Heart right ventricle (tissue), 16 donors: ENCODE measurements at places on chromosomes 3 and 15. TPM values are rescaled to one million over a fixed set of nuclear protein-coding genes. Genes with fewer than 3 reads are reported as not detected.

DNA sequence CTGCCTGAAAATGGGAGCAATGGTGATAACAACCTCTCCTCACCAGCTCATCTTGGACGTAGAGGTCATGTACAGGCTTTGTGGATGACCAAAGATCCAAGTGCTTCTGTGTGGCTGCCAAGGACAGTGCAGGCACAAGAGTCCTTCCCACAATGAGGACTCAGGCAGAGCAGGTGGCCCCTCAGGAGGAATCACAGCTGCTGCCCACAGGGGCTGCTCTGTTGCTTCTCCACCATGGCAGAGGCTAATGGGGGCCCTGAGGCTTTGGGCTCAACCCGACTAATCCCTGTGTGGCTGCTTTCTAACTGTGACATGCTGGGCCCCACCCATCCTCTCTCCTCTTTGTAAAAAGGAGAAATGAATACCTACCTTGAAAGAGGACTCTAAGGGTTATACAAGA, 58.1 kb upstream of the MRPS22 start:
- H3K4me3 ChIP-seq = no peak overlapping the region
- H3K27ac ChIP-seq = no peak overlapping the region
- no peaks in the 10 kb centered on the region for H3K27me3 ChIP-seq
- no peaks in the 10 kb centered on the region for H3K36me3 ChIP-seq

DNA sequence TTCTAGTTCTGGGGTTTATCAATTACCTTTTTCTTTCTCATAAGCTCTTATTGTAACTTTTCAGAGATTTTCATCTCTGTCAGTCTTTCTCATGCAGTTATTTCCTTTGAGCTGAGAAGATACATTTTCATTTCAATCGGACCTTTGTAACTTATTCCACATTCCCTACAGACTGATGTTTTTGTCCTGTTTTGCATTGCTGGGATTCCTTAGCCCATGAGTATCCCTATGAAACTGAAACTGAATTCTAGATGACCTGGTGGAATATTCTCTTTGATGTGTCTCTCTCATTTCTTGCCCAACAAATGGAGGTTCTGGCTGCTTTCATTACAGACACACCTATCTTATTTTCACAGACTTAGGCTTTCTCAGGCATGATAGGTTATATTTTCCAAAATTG, 10.5 kb upstream of the EPHA6 start:
- DNase-seq = no peak
- no peaks in the 10 kb centered on the region for H3K36me3 ChIP-seq
- peaks cover 3% of the 10 kb centered on the region for H3K27me3 ChIP-seq
- H3K4me3 ChIP-seq = no peak overlapping the region

DNA sequence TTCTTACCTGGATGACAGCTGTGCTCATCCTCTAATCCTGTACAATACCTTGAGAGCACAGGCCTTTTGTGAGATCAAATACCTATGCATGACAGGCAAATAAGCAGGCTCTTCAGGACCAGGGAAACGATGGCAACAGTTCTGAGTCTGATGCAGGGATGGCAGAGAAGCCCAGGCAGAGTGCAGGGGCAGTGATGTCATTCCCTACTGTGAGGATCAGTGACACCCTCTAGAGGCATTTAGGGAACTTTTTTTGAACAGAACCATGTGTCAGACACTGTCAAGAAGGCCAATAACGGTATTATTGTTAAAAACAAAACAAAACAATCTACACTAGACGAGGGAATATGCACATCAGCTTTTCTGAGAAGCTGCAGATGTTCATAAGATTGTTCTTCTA, 314.8 kb upstream of the CTDSPL start:
- DNase-seq = peak; percentile 65
- H3K4me1 ChIP-seq = peaks cover 37% of the 10 kb centered on the region
- peak overlapping the region; percentile 65 for H3K27ac ChIP-seq
- no peaks in the 10 kb centered on the region for H3K36me3 ChIP-seq

GRCh38 chr3:185029086-185029485, 123.8 kb downstream of the C3orf70 start:
- DNase-seq = no peak
- H3K27ac ChIP-seq = no peak overlapping the region
- H3K27me3 ChIP-seq = no peaks in the 10 kb centered on the region
- peaks cover 9% of the 10 kb centered on the region for H3K4me1 ChIP-seq

GRCh38 chr3:73733746-73734145, 109.0 kb upstream of the PDZRN3 start:
- no peak overlapping the region for H3K27ac ChIP-seq
- H3K27me3 ChIP-seq = no peaks in the 10 kb centered on the region
- no peaks in the 10 kb centered on the region for H3K4me1 ChIP-seq
- no peaks in the 10 kb centered on the region for H3K36me3 ChIP-seq
- H3K4me3 ChIP-seq = no peak overlapping the region

DNA sequence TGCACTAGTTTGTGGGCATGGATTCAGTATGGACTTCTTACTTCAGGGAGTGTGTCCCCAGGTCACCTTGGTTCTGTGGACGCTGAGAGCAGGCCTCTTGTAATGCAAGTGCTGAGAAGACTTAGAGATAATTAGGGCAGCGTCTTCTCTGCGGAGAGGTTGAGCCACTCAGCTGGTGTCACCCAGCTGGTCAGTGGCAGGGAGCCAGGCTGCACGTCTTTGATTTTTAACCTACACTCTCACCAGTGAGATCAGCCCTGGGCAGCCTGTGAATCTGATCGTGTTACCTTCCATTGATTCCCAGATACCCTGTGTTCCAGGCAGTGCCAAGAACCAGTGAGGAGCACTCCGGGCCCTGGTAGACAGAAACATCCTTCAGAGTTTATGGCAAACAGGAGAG, 92.6 kb downstream of the SLCO3A1 start:
- no peaks in the 10 kb centered on the region for H3K36me3 ChIP-seq
- no peaks in the 10 kb centered on the region for H3K27me3 ChIP-seq
- DNase-seq = no peak
- H3K4me1 ChIP-seq = peaks cover 91% of the 10 kb centered on the region

DNA sequence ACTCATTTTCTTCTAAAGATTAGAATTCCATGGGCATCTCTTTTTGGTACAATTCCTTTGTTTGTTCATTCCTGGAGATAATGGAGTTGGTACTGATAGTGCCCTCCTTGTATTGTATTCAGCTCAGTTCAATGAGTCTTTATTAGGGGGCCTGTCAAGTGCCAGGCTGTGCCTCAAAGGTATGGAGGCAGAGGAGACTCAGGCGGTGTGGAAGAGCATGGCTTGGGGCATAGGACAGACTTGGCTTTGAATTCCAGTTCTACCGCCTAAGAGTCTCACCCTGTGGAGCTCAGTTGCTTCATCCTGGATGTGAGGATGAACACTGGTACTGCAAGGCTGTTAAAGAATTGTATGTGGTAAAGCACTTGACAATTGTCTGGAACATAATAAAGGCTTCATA, 196.6 kb upstream of the IL12A start:
- H3K27ac ChIP-seq = no peak overlapping the region
- no peaks in the 10 kb centered on the region for H3K36me3 ChIP-seq
- no peak overlapping the region for H3K4me3 ChIP-seq
- DNase-seq = no peak
- no peaks in the 10 kb centered on the region for H3K27me3 ChIP-seq

- H3K27me3 ChIP-seq = no peaks in the 10 kb centered on the region
- DNase-seq = no peak
- peaks cover 5% of the 10 kb centered on the region for H3K4me1 ChIP-seq
- no peak overlapping the region for H3K27ac ChIP-seq
- H3K4me3 ChIP-seq = no peak overlapping the region
- H3K36me3 ChIP-seq = no peaks in the 10 kb centered on the region
These were observed 237.7 kb downstream of the SUCLG2 start for GRCh38 chr3:67416703-67417102.

DNA sequence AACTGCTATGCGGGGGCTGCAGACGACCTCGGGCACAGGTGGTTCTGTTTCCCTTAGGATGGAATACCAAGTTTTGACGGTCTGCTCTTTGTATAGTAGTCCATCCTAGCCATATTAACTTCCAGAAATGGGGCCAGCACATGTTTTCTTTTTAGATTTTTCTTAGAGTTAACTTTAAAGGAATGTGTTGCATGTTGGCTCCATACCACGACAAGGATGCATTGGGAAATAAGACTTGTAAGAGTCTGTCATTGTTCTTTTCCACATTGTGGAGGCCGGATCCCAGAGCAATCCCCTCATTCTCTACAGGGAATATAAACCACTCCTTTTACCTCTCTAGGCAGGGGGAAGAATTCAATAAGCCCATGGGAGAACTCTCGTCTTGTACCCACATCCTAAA, 87.1 kb upstream of the PLSCR4 start:
- H3K4me1 ChIP-seq = no peaks in the 10 kb centered on the region
- no peaks in the 10 kb centered on the region for H3K36me3 ChIP-seq
- H3K27me3 ChIP-seq = no peaks in the 10 kb centered on the region
- H3K27ac ChIP-seq = no peak overlapping the region
- no peak for DNase-seq
- no peak overlapping the region for H3K4me3 ChIP-seq

DNA sequence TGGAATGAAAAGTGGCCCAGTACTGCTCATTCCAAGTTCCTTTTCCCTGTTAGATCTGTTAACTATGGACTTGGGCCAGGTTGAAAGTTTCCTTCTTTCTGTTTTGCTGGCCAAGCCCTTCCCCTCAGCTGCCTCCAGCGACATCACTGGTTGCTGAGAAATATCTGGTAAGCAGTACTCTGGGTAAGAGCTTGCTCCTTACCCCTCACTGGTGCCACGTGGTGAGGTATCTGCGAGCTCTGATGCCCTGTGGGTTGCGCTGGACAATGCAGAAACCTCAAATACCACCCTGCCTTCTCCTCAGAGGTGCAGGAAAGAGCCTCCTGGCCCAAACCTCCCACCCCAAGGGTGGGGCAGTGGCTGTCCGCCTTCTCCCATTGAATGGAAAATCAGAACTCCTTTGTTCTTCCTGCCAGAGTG, 42.9 kb upstream of the APH1B start:
- H3K4me3 ChIP-seq = no peak overlapping the region
- DNase-seq = peak; percentile 66
- H3K36me3 ChIP-seq = no peaks in the 10 kb centered on the region
- H3K27me3 ChIP-seq = no peaks in the 10 kb centered on the region
- H3K4me1 ChIP-seq = peaks cover 27% of the 10 kb centered on the region
- peak overlapping the region; percentile 14 for H3K27ac ChIP-seq

VEPH1 gene
- 0.85 TPM for total RNA-seq

ISL2 gene
- total RNA-seq = 0.16 TPM

ZNF502 gene
- total RNA-seq = 3.3 TPM

CASR gene
- total RNA-seq = not detected

CSPG5 gene
- total RNA-seq = 0.60 TPM

COL6A5 gene
- not detected for total RNA-seq
